GM06990 (cell line): ENCODE measurements at places on chromosomes 16 and 17.

GRCh38 chr17:78726513-78726912 is 55.6 kb downstream of the CYTH1 start:
- no peak for DNase-seq

- no peak for DNase-seq
These were observed 17.4 kb upstream of the MTSS2 start for GRCh38 chr16:70703041-70703834.

- DNase-seq, result no peak
These were observed 10.2 kb upstream of the EIF1 start for GRCh38 chr17:41678411-41678906.

GRCh38 chr16:57600048-57600835 is 28.2 kb upstream of the ADGRG1 start:
- DNase-seq, result peak; percentile 53

DNA sequence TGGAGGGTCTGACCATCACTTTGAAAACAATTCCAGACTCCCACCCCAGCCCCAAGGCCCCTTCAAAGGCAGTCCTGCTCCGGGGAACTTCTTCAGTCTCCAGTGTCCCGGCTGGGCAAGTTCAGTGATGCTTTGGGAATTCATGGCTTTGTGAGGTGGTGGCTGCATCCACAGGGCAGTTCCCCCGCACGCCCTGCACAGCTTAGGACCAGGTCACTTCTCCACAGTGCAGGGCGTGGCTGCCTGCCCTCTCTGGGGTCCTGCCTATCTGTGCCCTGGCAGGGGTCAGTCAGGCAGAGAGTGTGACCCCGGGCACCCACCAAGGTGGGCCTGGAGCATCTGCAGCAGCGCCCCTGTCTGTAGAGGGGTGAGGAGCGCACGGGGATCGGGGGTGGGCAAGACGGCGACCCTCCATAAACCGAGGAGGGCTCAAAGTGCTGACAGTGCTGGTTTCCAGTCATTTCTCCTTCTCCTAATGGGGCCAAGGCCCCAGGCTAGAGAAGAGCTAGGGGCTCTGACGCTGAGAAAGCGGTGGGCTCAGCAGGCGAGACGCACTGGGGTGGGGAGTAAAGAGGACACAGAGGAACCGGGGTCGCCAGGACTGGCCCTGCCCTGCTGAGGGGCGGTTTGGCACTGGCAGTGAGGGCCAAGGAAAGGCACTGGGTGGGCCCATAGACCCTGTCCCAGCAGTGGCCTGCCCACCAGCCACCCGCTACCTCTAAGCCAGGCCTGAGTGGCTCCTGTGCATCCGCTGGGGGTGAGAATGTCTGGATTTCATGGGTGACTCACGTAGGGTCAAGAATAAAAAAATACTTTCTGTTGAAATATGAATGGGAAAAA is 4.2 kb upstream of the ARHGAP27 start:
- DNase-seq, result no peak
